Left forelimb (tissue), 1 donor: ENCODE measurements at places on chromosomes 4 and X.

GRCh38 chr4:169110633-169111032 lies 100.6 kb upstream of the CBR4 start:
- no peak for DNase-seq

- DNase-seq, result no peak
Measured at GRCh38 chr4:101211146-101211553, 136.2 kb downstream of the PPP3CA start.

DNA sequence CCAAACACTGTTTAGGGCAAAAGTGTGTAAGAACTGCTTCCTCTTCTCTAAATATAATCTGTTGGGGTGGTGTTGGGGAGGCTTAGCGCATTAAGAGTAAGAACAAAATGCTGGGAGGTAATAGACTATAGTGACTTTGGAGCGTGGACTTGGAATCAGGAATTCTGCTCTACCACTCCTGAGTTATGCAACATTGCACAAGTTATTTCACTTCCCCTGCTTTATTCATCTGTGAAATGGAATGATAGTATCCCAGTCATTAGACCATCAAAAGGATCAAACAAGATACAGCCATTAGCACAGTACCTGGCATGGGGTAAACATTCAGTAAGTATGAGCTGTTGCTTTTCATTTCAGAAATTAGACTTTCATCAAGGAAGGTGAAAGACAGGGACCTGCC lies 58.7 kb downstream of the IGFBP7 start:
- no peak for DNase-seq

- DNase-seq, result no peak
Measured at GRCh38 chr4:78606530-78607095, 55.0 kb downstream of the ANXA3 start.

DNA sequence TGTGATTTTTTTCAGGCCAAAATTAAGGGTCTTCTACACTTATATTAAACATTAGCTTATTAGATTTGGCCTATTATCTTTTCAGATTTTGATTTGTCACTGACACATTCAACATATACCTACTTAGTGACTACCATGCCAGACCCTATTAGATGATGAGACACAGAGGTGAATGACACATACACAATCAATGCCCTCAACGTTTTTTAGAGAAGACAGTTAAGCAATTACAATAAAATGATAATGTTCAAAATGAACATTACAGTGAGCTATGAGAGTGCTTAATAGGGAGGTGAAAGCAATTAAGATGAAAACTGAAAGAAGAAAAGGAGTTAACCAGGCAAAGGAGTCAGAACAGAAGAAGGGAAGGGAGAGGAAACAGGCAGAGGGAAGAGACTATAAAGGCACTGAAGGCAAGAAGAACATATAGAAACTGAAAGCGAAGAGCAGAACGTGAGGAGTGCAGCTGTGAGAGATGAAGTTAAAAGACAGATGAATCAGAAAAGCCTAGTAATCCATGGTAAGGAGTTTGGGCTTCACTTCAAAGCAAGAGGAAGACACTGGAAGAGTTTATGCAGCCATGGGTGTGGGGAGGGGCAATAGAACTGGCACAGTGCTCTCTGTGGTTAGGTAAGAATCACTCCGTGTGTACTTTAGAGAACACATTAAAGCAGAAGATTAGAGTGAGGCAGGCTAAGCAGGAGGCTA lies 119.0 kb downstream of the REELD1 start:
- no peak for DNase-seq

- no peak for DNase-seq
Measured at GRCh38 chr4:59518005-59518823, 1681.9 kb upstream of the ADGRL3 start.

GRCh38 chrX:12975670-12975965 lies 708 bp downstream of the TMSB4X start:
- DNase-seq, result no peak

GRCh38 chr4:78237360-78237759 lies 180.2 kb downstream of the FRAS1 start:
- DNase-seq, result no peak

GRCh38 chr4:79044141-79044659 lies 105.0 kb upstream of the PAQR3 start:
- DNase-seq, result no peak
